ENCODE measurements at places on chromosomes 3 and 15.

GRCh38 chr3:100096866-100097265 lies 17.4 kb downstream of the FILIP1L start:
- no peak for DNase-seq

GRCh38 chr3:45003859-45004258 lies 22.2 kb upstream of the CLEC3B start:
- DNase-seq: no peak

DNA sequence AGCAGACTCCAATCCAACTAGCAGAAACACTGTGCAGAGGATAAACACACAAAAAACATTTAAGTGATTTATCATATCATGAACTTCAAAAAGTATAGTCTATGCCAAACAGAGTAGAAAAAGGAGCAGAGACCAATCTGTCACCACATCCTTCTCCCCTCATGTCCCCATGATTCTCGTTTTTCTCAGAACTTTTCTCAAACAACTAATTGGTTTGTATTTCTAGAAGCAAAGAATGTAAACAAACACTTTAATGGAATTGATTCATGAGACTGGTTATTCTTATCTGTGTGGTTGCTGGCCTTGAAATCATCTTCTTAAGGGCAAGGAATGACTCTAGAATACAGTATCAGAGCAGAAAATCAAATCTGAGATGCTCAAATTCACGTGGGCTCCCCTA lies 294.2 kb upstream of the THBS1 start:
- DNase-seq: no peak

- no peak for DNase-seq
Observed at GRCh38 chr3:46070595-46071093, 43.4 kb upstream of the XCR1 start.
